Tibial artery (tissue), 4 donors: ENCODE measurements at places on chromosomes 12 and 14.
A peak's percentile ranks its signal among the peaks of the same experiment; 100 is the strongest.

GRCh38 chr12:71250166-71250565, 92.4 kb upstream of the TSPAN8 start:
- no peak for DNase-seq

- no peak for DNase-seq
These were observed 21.4 kb upstream of the VSX2 start for GRCh38 chr14:74217672-74218448.

DNA sequence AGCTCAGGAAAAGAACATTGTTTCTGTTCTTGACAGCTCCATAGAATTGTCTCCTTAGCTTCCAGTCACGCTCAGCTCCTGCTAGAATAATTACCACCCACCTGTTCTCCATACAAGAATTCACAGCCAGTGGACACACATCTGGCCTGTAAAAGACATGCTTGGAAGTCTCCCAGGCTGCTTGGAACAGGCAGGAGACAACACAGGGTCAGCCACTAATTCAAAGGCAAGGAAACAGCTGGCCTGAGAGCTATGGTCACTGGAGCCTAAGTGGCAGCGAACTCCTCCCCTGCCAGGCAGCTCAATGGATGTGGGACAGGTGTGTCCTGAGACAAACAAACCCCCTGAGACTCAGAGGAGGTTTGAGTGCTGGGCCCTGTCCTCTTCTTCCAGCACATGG, 22.9 kb upstream of the LTBP2 start:
- no peak for DNase-seq

GRCh38 chr12:115988212-115988611, 289.3 kb downstream of the MED13L start:
- no peak for DNase-seq

DNA sequence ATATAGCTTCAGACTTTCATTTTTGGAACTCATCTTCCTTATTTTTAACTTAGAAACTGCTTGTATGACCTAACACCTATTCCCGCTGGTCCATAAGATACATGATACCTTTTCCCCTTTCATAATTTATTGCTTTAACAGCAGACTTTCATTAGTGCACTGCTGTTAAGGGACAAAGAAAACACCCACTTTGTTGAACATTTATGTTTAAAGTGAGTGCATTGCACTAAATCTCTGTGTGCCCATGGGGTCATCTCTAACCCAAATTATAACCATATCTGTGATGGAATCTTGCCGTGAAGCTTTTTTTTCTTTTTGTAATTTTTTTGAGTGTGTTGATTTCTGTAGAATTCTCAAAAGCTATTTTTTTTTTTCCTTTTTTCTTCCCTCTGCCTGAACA, 261.8 kb downstream of the TMTC2 start:
- no peak for DNase-seq

- peak; percentile 87 for DNase-seq
These were observed 7.7 kb downstream of the ENDOU start for GRCh38 chr12:47717443-47718193.

- DNase-seq, result no peak
These were observed 43.9 kb upstream of the MDM1 start for GRCh38 chr12:68375756-68376695.

DNA sequence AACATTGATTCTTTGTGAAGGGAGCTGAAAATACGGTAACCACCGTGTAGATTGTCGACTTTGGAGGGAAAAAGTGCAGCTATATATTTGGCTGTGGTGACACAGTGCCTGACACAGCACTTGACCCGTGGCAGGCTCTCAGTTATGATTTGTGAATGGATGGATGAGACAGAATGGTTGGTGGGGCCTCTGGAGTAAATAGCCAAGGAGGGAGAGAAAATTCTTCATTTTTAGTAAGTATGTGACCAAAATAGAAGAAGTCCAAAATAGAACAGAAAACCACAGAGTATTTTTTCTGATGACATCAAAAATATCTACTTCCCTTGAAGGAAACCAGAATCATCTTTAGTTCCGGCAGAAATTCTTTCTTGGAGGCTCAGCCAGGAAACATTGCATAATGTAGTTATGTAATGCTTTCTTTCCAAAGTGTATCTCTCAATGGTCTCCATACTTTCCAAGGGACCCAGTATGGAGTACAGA, 82.0 kb upstream of the WSCD2 start:
- DNase-seq, result no peak

GRCh38 chr12:114836609-114837008, 152.6 kb upstream of the TBX3 start:
- DNase-seq, result no peak

DNA sequence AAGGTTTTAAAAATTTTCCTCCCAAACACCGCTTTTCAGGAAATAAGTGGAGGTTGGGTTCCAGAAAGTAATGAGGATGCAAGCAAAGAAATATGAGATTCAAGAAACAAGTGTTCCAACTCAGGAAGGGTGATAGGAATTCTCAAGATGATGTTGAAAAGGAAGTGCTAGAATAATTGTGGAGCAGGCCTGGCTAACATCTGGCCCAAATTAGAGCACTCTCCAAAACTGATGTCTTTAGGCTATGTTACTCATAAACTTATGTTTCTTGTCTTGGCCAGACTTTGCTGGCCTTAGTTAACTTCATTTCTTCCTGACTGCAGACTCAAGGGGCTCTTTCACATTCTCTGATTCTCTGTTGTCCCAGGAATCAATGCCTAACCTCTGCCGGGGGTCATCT, 116.3 kb downstream of the TMTC3 start:
- DNase-seq, result no peak

- no peak for DNase-seq
These were observed 13.8 kb downstream of the KCNMB4 start for GRCh38 chr12:70379846-70380245.

GRCh38 chr12:54287261-54288157, 7.0 kb downstream of the HNRNPA1 start:
- DNase-seq, result no peak

- DNase-seq, result no peak
These were observed 38.5 kb upstream of the SLCO1C1 start for GRCh38 chr12:20656600-20656999.

DNA sequence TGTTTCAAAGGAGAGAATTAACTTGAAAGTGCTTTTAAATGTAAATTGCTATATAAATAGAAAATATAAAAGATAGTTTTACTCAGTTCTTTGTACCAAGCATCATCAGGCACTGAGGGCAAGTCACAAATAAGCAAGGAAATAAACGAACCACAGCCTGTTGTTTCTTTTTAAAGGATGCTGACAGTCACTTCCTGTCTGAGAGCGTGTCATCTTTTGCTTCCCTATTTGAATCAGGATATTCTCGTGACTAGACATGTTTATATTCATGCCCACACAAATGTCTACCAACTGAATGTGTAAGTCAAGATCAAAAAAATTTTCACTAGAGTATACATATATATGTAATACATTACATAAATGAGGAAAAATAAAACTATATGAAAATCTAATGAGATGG, 31.4 kb upstream of the SLC2A13 start:
- no peak for DNase-seq

DNA sequence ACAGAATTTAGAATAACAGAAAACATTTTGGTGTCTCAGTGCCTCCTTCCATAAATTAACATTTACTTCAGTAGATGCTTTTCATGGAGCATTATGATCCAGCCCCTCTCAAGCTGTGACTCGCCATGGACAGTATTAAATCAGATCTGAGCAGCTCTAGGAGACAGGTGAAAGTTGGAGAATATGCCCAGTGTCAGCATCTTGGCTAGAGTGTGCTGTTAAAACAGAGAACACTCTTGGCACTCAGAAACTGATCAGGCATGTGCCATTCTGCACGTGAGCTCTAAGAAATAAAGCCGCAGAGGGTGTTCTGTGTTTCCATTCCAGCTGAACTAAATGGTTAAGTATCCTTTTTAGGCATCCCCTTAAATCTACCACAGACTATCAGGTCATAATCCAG, 68.0 kb downstream of the DIP2B start:
- no peak for DNase-seq

GRCh38 chr12:29066011-29066588, 83.0 kb upstream of the FAR2 start:
- DNase-seq, result no peak

DNA sequence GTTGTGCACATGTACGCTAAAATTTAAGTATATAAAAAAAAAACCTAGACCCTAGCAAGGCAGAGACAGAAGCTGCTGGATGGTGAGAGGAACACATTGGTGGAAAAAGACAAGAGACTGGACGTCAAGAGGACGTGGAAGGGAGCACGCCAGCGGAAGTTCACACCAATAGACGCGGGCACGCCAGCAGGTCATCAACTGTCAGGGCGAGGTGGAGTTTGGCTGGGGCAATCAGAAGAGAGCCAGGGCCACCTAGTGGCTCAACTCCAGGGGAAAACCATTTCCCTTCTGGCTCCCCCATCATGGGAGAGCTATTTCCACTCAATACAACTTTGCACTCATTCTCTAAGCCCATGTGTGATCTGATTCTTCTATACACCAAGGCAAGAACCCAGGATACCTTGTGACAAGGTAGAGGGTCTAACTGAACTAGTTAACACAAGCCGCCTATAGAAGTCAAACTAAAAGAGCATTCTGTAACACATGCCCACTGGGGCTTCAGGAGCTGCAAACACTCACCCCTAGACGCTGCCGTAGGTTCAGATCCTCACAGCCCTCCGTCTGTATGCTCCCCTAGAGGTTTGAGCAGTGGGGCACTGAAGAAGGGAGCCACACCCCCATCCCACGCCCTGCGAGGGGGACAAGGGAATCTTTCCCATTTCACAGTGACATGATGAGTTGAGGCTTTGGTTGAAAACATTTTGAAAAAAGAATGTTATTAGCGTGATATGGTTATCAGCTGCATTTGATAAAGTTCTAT, 702.7 kb downstream of the TMTC2 start:
- DNase-seq, result no peak

DNA sequence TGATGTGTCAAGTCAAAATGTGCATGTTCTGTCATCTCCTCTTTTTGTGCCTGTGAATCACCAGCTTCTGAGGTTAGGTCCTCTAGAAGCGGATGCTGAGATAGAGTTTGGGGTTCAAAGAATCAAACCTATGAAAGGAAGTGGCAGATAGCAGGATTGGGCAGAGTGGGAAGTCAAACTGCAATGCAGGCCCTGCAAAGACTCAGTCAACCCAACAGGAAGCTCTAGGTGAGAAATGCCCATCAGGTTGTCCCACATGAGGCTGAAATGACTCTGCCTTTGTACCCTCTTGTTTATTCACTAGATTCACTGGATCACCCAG, 4.5 kb upstream of the MIA2 start:
- no peak for DNase-seq

GRCh38 chr12:14999021-14999694, 26.3 kb downstream of the PDE6H start:
- DNase-seq, result no peak

DNA sequence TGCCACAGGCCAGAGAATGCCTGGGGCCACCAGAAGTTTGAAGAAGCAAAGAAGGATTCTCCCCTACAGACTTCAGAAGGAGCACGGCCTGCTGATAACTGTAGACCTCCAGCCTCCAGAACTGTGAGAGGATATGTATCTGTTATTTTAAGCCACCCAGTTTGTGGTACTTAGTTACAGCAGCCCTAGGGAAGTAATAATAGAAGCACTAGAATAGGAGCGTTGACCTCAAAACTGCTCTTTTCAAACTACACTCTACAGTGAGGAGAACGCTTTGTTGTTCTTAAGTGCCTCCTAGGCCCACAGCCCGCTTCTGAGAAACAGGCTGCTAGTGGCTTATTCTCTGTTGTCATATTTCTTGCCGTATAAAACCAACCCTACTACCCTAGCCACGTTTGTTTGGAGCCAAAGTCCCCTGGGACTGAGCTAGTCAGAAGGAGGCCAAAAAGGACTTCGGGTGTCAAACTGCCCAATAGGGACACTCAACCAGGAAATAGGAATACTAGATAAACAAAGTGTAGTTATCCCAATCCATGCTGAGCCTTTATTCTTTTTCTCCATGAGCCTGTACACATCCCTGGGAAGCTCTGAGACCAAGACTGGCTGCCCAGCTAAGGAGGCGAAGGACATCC, 38.5 kb upstream of the FRS2 start:
- no peak for DNase-seq

DNA sequence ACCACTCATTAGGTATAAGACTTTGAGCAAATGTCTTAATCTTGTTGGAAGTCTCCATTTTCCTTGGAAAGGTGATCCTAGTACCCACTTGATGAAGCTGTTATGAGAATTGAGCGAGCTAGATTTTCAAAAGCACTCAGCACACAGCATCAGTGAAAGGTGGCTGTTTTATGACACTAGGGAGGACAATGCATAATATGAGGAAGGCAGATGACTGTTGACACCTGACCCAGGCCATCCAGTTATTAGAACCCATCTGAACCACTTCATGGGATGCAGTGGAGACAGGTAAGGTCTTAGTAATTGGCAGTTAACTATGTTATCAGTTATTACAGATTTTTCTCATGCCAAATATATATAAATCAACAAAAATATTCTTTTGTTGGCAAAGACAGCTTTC, 369.9 kb upstream of the PDE3A start:
- DNase-seq, result no peak

- DNase-seq, result no peak
These were observed 138.5 kb downstream of the DICER1 start for GRCh38 chr14:95018821-95019220.

GRCh38 chr12:110826592-110827200, 20.1 kb upstream of the CCDC63 start:
- peak; percentile 93 for DNase-seq

DNA sequence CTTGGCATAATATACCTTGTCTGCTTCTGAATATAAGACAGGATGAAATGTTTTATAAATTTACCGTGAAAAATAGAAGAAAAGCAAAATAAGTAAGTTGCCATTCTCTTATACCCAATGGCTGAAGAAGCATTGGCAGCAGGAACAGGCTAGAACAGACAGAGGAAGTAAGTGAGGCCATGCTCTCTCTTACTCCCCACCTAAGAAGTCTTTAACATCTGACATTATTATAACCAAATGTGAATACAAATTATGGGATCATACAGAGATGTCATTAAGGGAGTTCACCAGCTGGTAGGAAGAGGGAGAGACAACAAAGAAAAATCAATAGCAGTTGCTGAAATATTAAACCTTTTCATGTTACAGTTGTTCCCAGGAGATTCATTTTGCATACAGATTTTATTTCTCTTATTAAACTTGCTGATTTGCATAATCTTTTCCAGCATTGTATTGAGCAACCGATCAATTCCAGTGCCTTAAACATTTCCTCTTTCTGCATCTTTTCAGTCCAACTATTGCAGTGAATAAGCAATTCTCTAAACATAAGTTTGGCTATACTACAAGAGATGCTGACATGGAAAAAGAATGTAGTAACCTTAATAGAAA, 270.6 kb downstream of the SLC6A15 start:
- DNase-seq, result no peak

- no peak for DNase-seq
These were observed 19.4 kb upstream of the CHPT1 start for GRCh38 chr12:101678081-101678480.

GRCh38 chr12:105907982-105908381, 230.8 kb downstream of the NUAK1 start:
- no peak for DNase-seq

- DNase-seq, result no peak
These were observed 357.1 kb upstream of the MGAT4C start for GRCh38 chr12:86613311-86613710.

DNA sequence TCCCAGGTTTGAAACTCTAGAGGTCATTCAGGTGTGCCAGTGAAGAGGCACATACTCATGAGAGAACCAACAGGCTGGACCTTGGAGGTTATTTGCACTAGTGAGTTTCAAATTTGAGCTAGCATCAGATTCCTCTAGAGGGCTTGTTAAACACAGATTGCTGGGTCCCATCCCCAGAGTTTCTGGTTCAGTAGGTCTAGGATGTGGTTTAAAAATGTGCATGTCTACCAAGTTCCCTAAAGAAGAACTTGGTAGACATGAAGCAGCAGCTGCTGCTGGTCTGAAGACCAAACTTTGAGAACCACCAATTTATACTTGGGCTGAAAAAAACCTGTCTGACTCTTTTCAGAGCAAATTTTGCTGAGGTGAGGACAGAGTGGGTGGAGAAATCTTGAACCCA, 61.7 kb downstream of the SUSD6 start:
- DNase-seq, result no peak
